ENCODE measurements at places on chromosomes 7 and 10.
A peak's percentile ranks its signal among the peaks of the same experiment; 100 is the strongest.

GRCh38 chr7:149871576-149871975 lies 2.2 kb upstream of the ATP6V0E2 start:
- DNase-seq = no peak

- DNase-seq = no peak
These were observed 54.2 kb downstream of the DNAJC12 start for GRCh38 chr10:67783606-67784294.

- no peak for DNase-seq
These were observed 992.1 kb downstream of the NRG3 start for GRCh38 chr10:82867056-82867455.

GRCh38 chr7:7897949-7898515 lies 70.6 kb upstream of the GLCCI1 start:
- peak; percentile 51 for DNase-seq

- DNase-seq = no peak
These were observed 17.0 kb downstream of the UPF2 start for GRCh38 chr10:12025591-12025990.

DNA sequence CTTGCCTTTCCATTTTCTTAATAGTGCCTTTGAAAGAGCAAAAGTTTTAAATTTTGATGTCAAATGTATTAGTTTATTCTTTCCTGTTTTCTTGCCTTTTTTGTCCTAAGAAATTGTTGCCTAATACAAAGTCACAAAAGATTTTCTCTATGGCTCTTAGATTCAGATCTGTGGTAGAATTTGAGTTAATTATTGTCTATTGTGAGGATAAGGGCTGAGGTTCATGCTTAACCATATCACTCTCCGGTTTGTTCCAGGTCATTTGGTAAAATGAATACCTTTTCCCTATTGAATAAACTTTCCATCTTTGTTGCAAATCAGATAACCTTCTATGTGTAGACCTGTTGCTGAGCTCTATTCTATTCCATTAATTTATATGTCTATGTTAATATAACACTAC lies 96.0 kb downstream of the NOD1 start:
- DNase-seq = no peak

DNA sequence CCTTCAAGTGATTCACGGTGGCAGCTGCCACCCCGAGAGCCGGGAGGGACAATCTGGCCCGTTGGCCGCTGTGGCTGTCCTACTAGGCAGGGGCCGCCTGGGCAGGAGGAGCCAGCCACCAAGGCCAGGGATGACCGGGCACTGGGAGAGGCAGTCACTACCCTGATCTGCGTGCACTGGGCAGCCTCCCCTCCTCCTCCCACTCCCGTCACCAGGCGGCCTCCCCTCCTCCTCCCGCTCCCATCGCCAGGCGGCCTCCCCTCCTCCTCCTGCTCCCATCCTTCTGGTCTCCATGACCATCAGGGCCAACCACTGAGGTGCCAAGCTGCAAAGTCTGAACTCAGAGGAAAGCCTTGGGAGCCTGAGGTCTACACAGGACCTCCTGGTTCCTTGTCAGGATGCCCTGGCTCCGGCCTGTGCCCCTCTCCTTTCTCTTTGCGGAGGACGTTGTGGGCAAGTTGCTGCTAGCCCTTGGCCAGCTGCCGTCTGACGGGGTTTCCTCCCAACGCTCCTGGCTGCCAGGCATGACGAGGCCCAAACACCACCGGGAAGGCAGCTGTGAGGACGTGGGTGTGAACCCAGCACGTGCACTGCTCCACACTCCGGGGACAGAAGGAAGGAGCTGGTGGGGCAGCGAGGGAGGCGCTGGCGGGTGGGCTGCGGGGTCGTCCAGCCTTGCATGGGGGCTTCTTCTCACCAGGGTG lies 131.1 kb downstream of the WDR37 start:
- no peak for DNase-seq
